ENCODE measurements at places on chromosomes 6 and 20.

DNA sequence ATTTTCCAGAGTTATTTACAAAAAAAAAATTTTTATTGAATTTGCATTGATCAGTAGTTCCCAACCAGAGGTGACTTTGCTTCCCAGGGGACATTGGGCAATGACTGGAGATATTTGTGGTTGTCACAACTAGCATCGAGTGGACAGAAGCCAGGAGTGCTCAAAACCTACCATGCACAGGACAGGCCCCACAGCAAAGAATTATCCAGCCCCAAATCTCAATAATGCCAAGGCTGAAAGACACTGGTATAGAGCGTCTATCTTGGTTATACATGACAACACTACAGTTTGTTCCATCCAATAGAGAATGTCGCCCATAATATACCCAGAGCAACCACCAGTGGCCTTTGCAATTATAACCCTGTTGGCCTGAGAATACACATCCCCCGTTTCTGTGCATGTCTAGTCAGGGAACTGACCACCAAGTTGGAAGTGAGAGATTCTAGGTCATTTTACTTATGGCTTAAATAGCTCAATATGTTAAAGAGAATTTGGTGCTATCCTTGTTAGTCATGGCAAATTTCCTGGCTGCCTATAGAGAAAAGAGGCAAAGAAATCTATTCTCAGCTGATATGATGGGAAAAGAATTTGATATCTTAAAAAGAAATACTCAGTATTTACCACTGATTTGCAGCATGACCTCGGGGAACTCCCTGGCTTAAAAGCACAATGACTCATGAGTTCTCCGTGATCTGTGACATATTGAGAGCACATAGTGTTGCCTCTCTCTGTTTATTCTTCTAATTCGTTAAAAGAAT is 76.0 kb upstream of the ADTRP start:
- DNase-seq: no peak

DNA sequence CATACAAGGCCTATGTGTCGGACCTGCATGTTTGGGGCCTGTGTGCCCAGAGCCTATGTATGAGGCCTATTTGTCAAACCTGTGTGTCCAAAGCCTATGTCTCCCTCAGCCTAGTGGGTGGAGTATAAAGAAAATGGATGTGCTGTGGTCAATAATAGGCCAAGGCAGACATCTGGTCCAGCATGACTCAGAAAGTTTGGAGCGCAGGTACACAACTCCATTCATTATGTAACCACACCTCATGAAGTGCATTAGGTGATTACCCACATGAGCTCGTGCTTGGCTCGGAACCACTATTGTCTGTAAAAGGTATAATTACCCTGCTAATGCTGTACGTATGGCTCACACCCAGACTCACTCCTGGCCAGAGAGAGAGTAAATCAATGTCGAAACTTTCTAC is 302.4 kb upstream of the POU3F2 start:
- DNase-seq: no peak

- no peak for DNase-seq
Measured at GRCh38 chr20:40286975-40287531, 402.0 kb downstream of the MAFB start.

DNA sequence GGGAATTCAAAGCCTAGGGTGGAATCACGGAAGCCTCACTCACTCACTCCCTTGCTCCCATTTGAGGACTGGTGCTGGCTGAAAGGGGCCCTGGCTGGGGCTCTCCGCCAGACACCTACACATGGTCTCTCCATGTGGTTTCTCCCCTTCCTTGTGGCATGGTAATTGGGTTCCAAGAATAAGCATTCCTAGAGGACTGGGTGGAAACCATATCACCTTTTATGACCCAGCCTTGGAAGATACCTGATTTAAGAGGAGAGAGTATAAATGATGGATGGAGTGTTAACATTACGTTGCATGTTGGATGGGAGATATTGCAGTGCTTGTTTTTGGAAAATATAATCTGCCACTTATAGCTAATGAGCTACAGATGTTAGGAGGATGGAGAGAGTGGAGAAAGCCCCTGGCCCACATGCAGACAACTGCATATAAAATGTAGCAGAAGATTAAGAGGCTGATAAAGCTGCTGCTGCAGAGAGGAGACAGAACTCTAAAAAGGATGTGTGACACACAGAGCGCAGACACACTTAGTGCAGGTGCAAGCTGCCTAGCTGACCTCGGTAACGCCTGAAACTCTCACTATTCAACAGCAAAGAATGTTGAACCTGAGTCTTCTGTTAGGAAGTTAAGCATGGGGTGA is 23.3 kb upstream of the CDKN1A start:
- no peak for DNase-seq

GRCh38 chr20:3924304-3925112 is 35.3 kb downstream of the PANK2 start:
- DNase-seq: no peak

DNA sequence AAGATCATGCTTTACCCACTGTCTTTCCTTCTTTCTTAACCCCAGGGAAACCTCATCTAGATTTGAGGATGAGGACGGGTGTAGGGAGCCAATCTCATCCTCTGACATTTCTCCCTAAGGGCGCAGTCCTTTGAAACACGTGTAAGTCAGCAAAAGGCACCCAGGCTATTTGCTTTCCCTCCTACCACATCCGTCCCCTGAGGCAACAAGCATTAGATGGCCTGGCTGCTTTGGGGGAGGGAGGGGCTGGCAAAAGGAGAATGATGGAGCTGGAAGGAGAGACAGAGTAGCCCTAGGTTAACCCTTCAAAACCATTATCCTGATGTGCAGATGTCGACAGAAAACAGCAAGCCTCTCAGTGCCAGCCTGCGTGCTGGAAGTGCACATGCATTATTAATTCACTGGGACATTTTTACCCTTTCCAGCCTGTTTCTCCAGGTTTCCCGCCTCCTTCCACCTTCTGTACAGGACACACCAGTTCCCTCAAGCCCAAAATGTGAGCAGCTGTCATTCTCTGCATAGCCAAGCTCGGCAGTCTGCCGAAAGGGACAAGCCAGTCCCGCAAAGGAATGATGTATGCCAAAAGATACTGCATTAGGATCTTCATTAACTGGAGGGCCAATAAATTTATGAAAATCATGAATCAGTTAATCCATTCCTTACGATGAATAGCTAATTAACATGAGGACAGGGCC is 547.2 kb downstream of the CD83 start:
- no peak for DNase-seq

DNA sequence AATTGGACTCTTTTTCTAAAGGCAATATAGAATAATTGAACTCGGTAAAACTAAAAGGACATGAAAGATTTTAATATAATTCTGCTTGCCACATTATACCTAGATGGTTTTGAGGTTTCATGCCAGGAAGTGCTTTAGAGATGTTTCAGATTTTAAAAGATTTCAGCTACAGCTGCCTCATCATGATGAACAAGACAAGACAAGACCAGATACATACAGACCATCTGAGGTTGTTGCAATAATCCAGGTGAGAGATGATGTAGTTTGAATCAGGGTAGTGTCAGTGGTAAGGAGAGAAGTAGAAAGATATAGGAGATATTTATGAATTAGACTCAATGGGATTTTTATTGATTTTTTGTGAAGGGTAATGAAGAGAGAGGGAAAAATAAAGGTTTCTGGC is 374.3 kb upstream of the HSF2 start:
- no peak for DNase-seq

GRCh38 chr20:43384101-43384940 is 73.4 kb upstream of the SRSF6 start:
- DNase-seq: no peak

All from activated T-helper 1 cell treated with Interleukin-2 at 50 U/mL for 16 hours (primary cell).